ENCODE measurements at places on chromosomes 7 and 10. TPM values are rescaled to one million over a fixed set of nuclear protein-coding genes. Genes with fewer than 3 reads are reported as not detected.
A peak's percentile ranks its signal among the peaks of the same experiment; 100 is the strongest.

DNA sequence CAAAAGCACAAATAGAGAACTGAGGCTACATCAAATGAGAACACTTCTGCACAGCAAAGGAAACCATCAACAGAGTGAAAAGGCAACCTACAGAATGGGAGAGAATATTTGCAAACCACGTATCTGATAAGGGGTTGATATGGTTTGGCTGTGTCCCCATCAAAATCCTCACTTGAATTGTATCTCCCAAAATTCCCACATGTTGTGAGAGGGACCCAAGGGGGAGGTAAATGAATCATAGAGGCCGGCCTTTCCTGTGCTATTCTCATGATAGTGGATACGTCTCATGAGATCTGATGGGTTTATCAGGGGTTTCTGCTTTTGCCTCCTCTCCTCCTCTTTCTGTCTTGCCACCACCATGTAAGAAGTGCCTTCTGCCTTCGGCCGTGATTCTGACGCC, 120.6 kb upstream of the FRMD4A start:
- no peak for DNase-seq

DNA sequence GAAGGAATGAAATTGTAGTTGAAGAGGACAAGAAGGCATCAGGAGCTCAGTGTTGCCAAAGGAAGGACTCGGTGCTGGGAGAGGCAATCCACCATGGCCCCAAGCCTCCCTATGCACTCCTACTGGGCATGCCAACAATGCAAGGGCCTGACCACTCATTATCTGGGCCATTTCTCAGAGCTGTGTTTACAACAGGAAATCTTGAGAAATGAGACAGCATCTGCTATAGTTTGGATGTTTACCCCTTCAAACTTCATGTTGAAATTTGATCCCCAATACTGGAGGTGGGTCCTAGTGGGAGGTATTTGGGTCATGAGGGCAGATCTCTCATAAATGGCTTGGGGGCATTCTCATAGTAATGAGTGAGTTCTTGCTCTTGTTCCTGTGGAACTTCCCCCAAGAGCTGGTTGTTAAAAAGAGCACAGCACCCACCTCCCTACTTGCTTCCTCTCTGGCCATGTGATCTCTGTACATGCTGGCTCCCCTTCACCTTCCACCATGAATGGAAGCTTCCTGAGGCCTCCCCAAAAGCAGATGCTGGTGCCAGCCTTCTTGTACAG, 50.8 kb upstream of the AOAH start:
- no peak for DNase-seq

- DNase-seq = no peak
These were observed 28.3 kb upstream of the PIP4K2A start for GRCh38 chr10:22742678-22743077.

SRRM3 gene
- 0.10 TPM for total RNA-seq

SOSTDC1 gene
- not detected for total RNA-seq

NME8 gene
- total RNA-seq = not detected

DNA sequence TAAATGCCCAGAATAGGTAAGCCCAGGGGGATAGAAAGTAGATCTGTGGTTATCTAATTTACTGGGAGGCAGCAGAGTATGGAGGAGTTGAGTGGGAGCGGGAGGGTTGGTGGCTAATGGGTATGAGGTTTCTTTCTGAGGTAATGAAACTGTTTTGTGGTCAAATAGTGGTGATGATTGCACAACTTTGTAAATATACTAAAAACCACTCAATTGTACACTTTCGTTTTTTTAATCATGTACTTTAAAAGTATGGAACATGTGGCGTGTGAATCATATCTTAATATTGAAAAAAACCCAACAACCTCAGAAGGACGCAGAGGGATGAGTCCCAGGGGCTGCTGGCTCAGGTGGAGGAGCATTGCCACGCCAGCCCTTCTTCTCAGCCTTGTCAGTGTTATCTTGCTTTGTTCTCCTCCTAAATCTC, 118.1 kb downstream of the WDR11 start:
- no peak for DNase-seq

DNA sequence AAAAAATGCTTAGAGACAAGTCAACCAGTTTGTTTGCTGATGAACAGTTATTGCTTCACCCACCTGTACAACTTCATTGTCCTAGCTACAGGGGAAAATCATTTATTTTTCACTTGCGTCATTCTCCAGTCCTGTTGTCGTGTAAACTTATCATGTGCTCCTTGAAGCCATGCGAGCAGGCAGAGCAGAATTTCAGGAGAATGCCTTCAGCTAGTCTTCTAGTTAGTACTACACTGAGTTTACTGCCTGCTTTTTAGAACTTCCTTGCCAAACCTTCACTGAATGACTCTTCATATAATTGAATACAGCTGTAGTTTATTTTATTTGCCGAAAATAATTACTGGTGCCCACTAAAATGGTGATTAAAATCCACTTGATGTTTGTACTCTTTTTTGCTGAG, 15.6 kb downstream of the RPA3 start:
- DNase-seq = no peak

FHIP2A gene
- 13.6 TPM for total RNA-seq

CCT6A gene
- total RNA-seq = 473 TPM

GRCh38 chr10:77641344-77641743, 3.7 kb upstream of the KCNMA1 start:
- DNase-seq = no peak

DNA sequence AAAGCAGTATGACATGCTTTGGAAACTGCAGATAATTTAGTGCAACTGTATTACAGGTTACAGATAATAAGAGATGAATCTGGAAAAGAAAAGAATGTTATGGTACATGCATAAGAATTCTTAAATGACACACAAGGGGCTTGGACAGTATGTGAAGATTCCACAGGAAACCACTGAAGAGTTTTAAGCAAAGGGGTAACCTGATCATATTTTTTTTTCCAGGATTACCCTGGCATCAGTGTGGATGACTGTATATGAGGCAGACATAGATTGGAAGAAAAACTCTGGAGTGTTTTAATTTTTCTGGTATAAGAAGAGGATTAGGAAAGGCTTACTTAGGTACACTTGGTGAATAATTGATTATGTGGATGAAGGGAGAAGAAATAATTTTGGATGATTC, 8.1 kb downstream of the TFPI2 start:
- no peak for DNase-seq

ATRNL1 gene
- not detected for total RNA-seq

DNA sequence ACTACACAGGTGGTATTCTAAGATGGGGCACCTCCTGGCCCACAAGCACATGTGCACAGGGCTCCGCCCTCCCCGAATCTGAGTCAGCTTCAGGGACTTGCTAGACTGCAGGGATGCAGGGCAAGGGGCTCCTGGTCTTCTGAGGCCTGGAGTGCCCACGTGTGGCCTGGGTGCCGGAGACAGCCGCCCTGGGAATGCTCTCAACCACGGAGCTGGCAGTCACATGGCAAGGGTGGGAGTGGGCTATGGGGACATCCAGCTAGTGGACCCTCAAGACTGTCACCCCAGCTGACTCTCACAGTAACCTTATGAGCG, 42.7 kb downstream of the CFAP46 start:
- no peak for DNase-seq

PRR15 gene
- 0.11 TPM for total RNA-seq

C10orf62 gene
- not detected for total RNA-seq

DNA sequence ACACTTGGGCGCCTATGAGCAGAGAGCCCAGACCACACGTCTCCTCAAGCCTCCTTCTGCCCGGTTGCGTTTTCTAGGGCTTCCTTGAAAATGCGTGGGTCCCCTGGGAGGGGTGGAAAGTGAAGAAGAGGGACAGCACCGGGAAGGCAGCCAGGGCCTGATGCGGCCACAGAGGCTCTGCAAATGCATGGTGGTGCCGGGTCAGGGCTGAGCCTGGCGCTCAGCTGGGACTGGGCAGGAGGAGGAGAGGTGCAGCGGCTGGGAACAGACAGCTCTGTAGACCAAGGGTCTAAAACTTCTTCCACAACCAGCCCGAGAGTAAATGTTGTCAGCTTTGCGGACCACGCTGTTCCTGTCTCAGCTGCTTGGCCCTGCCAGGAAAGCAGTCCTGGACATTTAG, 1.6 kb downstream of the DPYSL4 start:
- DNase-seq = no peak

- no peak for DNase-seq
These were observed 481.6 kb downstream of the TNS3 start for GRCh38 chr7:47100148-47100816.

GRCh38 chr10:11401264-11402235, 209.9 kb downstream of the USP6NL start:
- DNase-seq = no peak

DNA sequence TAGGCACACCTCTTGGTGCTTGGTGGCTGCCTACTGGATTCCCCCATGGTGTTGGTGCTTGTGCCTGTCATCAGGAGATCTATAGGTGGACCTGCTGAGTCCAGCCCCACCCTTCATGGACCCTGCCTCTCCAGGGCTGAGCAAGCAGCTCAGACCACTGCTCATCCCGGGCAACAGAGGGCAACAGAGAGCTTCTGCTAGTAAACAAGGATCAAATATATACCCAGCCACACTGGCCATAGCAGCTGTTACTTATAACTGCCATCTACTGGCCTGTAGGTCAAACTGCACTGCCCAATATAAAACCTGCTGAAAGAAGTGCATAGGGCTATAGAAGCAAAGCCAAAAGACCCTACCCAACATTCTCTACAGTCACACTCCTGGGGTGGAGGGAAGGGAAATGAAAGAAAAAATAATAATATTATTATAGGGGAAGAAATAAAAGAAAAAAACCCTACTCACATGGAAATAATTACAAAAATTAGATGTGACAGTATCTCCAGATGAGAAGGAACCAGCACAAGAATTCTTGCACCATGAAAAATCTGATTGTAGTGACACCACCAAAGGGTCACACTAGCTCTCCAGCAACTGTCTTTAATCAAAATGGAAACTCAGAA, 54.9 kb upstream of the ZNF800 start:
- peak; percentile 32 for DNase-seq

GRCh38 chr7:108296911-108297310, 159.3 kb downstream of the NRCAM start:
- DNase-seq = no peak

ZEB1 gene
- total RNA-seq = 32.9 TPM

DNA sequence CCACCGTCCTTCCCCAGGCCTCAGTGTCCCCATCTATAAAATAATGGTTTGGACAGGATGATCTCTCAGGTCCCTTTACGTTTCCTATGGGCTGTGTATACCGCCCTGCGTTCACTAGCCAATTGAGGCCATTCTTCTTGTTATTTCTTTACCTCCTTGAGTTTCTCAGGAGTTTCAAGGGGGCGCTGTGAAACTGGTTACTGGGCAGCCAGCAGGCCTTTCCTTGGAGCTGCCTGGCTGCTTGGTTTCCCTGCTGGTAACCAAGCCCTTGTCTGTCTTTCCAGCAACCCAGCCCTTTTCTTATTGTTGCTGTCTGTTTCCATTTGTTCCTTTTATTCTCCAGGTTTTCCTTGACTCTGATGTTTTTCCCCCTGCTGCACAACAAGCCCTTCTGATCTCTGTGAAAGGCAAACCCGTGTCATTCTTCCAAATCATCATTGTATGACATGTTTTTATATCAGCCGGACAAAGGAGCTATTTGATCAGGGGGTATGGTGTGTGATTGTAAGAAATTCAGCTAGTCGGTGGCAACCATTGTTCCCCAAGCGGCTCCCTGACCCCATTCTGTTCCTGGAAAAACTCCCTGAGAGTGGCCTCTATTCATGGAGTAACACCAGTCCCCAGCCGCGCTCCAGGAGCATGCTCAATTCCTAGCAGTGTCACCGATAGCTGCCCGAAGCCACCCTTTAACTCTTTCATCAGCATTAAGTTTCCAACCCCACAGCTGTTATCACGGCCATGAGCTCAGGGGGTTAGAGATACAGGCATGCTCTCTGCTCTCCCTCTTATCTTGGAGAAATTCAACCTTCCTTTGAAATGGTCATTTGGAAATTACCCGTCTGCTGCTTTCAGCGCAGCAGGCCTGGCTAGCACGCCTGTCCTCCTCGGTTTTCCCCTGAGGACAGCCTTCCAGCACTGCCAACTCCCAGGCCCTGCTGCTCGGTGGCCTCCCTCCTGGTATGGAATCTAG, 26.6 kb downstream of the FGF8 start:
- no peak for DNase-seq

CFAP43 gene
- total RNA-seq = 0.20 TPM

DNA sequence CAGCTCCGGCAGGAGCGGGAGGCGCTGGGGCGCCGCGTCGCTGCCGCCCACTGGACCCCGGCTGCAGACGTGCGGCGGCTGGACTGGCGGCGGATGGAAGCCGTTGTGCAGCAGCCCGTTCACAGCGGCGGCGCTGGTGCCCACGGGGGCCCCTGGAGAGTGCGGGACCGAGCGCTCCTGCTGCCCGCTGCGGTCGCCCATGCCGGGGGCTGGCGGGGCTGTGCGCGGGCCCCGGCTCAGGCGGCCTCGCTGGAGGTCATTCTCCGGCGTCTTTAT, 413 bp downstream of the PANK1 start:
- DNase-seq = no peak

- no peak for DNase-seq
These were observed 173.5 kb upstream of the SEMA3A start for GRCh38 chr7:84368122-84368521.

SH2D4B gene
- 0.20 TPM for total RNA-seq

TEX36 gene
- total RNA-seq = not detected
